Activated CD4-positive, alpha-beta T cell treated with anti-CD3 and anti-CD28 coated beads, Interleukin-2, amount 10 ng/mL, durations not matched to agents 7 days and 5 days (primary cell): ENCODE measurements at places on chromosomes 7 and 10. TPM values are rescaled to one million over a fixed set of nuclear protein-coding genes. Genes with fewer than 3 reads are reported as not detected.

GRCh38 chr7:44977959-44978335, 868 bp downstream of the MYO1G start:
- DNase-seq, result no peak
- H3K4me1 ChIP-seq, result peaks cover 70% of the 10 kb centered on the region
- peaks cover 75% of the 10 kb centered on the region for H3K36me3 ChIP-seq
- peak overlapping the region; percentile 95 for H3K27ac ChIP-seq
- H3K27me3 ChIP-seq, result no peaks in the 10 kb centered on the region

DNA sequence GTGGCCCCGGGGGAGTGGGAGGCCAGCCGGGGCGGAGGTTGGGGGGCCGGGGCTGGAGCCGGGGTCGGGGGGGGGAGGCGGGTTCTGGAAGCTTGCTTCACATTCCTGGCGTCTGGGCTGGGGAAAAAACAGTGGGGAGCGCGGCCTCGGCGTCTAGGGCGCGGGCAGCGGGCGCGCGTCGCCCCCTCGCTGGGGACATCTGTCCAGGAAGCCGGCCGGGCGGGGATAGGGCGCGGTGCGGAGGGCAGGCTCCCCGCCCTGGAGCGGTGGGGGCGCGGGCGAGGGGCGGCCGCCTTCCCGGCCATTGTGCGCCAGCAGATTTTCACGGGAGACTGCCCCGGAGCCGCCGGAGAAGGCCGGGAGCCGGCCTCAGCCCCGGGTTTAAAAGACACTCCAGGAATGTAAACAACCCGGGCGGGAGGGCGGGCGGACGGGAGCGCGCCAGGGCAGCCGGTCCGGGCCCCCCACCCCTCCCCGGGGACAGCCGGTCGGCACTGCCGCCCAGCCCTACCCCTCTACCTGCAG, 1.4 kb downstream of the ZMIZ1 start:
- DNase-seq, result no peak
- peaks cover 3% of the 10 kb centered on the region for H3K36me3 ChIP-seq
- peaks cover 39% of the 10 kb centered on the region for H3K4me1 ChIP-seq
- peak overlapping the region; percentile 94 for H3K4me3 ChIP-seq
- H3K27me3 ChIP-seq, result peaks cover 21% of the 10 kb centered on the region

SFTPA2 gene
- not detected for total RNA-seq

MARVELD1 gene
- total RNA-seq, result 1.8 TPM

DNA sequence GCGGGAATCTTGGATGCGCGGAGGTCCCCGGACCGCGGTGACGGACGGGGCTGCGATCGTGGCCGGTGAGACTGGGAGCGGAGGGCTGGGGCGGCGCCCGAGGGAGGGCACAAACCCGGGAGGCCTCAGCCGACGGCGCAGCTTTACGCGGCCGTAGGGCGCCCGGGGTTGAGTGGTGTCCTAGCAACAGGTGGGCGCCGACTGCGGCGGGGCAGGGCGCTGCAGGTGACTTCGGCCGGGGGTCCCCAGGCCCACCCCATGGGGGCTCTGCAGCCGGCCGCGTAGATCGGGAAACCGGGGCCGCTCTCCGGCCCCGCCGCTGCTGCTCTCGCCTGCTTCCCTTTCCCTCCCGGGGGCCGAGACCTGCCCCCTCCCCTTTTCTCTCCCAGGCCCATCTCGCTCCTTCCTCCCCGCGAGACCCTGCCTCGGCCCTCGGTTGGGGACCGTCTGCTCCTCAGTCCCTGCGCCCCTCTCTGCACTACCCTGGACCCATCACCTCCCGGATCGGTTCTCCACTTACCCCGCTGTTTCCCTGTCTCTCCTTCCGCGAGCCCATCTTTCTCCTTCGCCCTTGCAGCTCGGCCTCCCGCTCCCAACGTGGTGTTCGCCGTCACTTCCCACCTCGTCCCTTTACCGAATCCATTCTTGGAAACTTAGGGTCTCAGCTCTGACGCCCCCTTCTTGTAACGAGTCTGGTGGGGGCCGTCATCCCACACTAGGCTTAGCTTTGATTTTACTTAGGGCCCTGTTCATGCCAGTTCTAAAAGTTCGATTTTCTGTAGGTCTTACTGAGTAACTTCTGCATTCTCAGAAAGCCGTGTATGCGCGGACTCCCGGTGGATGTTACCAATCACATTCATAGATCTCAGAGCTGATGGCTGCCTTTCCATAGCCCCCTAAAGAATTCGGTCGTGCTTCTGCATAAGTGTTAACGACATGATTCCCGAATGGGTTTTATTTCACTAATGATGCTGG, 18.5 kb upstream of the ACBD5 start:
- H3K4me3 ChIP-seq, result peak overlapping the region; percentile 74
- H3K4me1 ChIP-seq, result peaks cover 26% of the 10 kb centered on the region
- peaks cover 14% of the 10 kb centered on the region for H3K36me3 ChIP-seq

GRCh38 chr7:71784180-71784579, 628.0 kb downstream of the CALN1 start:
- H3K4me1 ChIP-seq, result no peaks in the 10 kb centered on the region
- no peak for DNase-seq
- no peak overlapping the region for H3K27ac ChIP-seq
- H3K27me3 ChIP-seq, result no peaks in the 10 kb centered on the region
- no peaks in the 10 kb centered on the region for H3K36me3 ChIP-seq

GRCh38 chr7:698515-699475, 27.7 kb upstream of the DNAAF5 start:
- no peaks in the 10 kb centered on the region for H3K27me3 ChIP-seq
- H3K27ac ChIP-seq, result no peak overlapping the region
- no peak overlapping the region for H3K4me3 ChIP-seq
- H3K4me1 ChIP-seq, result no peaks in the 10 kb centered on the region
- H3K36me3 ChIP-seq, result peaks cover 13% of the 10 kb centered on the region
- no peak for DNase-seq

- no peak overlapping the region for H3K4me3 ChIP-seq
- H3K27ac ChIP-seq, result no peak overlapping the region
- H3K27me3 ChIP-seq, result no peaks in the 10 kb centered on the region
- DNase-seq, result no peak
- no peaks in the 10 kb centered on the region for H3K36me3 ChIP-seq
- no peaks in the 10 kb centered on the region for H3K4me1 ChIP-seq
Measured at GRCh38 chr10:94853065-94853464, 85.4 kb upstream of the CYP2C9 start.

DNA sequence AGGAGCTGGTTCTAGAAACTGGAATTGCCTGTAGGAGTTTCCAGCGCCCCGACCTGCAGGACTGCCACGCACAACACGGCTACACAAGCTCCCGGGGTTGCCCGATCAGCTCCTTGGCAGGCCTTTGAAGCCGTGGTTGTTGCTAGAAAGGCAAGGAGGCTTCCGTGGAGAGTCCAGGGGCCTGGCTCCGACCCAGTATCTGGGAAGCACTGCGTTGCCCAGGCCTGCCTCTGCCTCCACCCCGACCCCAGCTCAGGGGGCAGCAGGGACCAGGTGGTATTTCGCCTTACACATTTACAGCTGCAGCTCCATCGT, 54.4 kb downstream of the PROSER2 start:
- H3K27ac ChIP-seq, result no peak overlapping the region
- peaks cover 13% of the 10 kb centered on the region for H3K4me1 ChIP-seq
- DNase-seq, result no peak
- no peak overlapping the region for H3K4me3 ChIP-seq
- H3K27me3 ChIP-seq, result peaks cover 8% of the 10 kb centered on the region

GRCh38 chr10:110480387-110480786, 17.3 kb upstream of the DUSP5 start:
- no peak overlapping the region for H3K4me3 ChIP-seq
- no peaks in the 10 kb centered on the region for H3K36me3 ChIP-seq
- no peaks in the 10 kb centered on the region for H3K4me1 ChIP-seq
- H3K27me3 ChIP-seq, result peaks cover 3% of the 10 kb centered on the region
- DNase-seq, result no peak
- H3K27ac ChIP-seq, result no peak overlapping the region

RBP3 gene
- not detected for total RNA-seq

DNA sequence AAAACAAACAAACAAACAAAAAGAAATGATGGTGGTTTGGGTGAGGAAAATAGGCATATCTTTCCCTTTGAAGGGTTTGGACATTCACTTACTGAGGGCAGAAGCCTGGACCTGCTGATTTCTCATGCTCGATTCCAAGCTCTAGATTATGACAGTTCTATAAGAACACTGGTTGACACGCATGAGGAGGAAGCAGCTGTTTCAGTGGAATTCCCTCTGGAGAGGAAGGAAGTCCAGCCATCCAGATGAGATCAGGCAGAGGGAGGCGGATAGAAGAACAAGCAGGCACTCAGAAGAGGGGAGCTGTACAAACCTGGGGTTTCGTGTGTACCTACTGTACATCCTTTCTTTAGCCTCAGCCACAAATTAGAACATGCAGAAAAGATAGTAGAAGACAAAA, 691.9 kb downstream of the INHBA start:
- no peak overlapping the region for H3K27ac ChIP-seq
- no peaks in the 10 kb centered on the region for H3K36me3 ChIP-seq
- no peak for DNase-seq
- no peaks in the 10 kb centered on the region for H3K4me1 ChIP-seq
- H3K4me3 ChIP-seq, result no peak overlapping the region

DNA sequence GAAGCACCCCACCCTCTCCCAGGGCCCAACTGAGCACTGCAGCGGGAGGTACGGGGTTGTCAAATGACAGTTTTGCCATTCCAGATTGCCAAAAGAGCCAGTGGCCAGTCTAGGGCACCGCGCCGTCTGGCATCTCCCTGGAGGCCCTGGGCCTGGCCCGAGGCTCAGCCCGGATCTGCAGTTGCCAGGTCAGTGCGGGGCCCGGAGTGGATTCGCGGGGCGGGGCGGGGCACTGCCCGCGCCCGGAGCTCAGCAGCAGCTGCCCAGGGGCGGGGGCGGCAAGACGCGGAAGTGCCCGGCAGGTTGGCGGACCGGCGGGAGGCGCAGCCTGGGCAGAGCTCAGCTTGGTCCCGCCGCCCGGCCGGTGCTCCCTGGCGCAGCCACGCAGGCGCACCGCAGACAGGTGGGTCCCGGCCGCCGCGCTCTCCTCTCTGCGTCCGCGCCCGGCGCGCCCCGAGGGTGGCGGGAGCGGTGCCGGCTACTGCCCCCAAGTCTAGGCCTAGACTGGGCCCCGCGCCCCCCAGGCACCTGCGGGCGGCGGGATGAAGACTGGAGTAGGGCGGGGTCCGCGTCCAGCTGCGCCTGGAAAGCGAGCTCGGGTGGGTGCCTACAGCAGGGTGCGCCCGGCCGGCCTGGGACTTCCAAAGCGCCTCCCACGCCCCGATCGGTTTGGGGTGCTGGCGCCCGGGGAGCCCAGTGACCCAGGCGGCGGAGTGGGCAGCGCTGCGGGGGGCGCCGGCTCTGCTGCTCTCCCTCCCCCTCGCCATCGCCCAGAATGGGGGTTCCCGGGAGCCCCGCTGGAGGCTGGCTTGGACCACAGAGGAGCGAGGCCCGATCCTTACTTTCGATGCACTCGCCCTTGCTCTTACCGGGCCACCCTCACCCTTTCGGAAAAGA, at the start of gene IRF5:
TSS of gene IRF5 (plus strand) at position 281 of the 897 bp plus-strand sequence. CDS start 4,155 bp downstream, outside the sequence.
- H3K36me3 ChIP-seq, result peaks cover 4% of the 10 kb centered on the region
- DNase-seq, result no peak
- peaks cover 22% of the 10 kb centered on the region for H3K27me3 ChIP-seq
- H3K4me1 ChIP-seq, result peaks cover 43% of the 10 kb centered on the region

FGFR2 gene
- total RNA-seq, result not detected

PRSS58 gene
- not detected for total RNA-seq

CCL24 gene
- total RNA-seq, result not detected

CYP3A7 gene
- total RNA-seq, result not detected
